MCF 10A (cell line): ENCODE measurements at places on chromosomes 2 and 18. TPM values are rescaled to one million over a fixed set of nuclear protein-coding genes. Genes with fewer than 3 reads are reported as not detected.

GRCh38 chr2:211429256-211429920, 873.0 kb downstream of the CPS1 start:
- peaks cover 10% of the 10 kb centered on the region for H3K27me3 ChIP-seq
- H3K4me3 ChIP-seq: no peak overlapping the region
- no peaks in the 10 kb centered on the region for H3K4me1 ChIP-seq
- no peak overlapping the region for H3K27ac ChIP-seq
- no peaks in the 10 kb centered on the region for H3K36me3 ChIP-seq
- DNase-seq: no peak

DNA sequence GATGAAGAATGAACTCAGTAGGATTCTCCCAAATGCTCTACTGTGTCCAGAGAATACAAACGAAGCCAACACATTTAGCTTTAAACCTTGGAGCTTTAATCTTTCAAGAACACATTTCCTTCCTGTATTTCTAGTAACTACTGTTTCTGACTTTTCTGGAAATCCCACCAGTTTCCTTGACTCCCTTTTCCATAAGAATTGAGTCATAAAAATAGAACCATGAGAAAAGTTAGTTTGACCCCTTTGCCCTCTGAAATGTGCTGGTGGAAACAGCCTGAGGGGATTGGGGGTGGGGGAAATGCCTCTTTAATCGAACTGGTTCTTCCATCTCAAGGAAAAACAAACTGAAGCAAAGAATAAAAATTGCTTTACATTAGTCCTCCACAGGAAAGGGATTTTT, 123.9 kb downstream of the TMEM17 start:
- no peak overlapping the region for H3K27ac ChIP-seq
- no peak for DNase-seq
- no peak overlapping the region for H3K4me3 ChIP-seq
- H3K36me3 ChIP-seq: peaks cover 5% of the 10 kb centered on the region

DNA sequence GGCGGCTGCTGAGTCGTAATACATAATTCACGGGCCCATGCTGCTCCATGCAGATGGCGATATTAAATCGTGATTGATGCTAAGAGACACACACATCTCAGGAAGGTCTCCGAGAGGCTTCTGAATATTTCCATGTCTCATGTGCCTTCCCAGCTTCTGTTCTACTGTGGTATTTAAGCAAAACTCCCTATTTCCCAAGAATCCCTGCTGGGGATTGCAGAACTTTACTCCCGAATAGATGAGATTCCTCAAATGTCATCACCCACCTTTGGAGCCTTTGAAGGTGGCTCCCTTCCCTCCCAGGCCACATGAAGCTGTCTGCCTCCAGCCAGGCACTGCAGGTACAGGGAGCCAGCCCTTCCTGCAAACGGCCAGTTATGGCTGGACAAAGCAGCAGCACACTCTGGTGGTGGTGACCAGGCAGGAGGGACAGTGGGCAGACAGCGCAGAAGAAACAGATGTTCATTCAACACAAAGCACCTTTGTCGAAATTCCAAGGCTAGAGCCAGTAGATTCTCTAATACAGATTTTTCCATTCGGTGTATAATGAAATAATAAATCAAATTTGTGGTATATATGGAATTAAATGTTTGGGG, 14.1 kb downstream of the NRP2 start:
- peaks cover 5% of the 10 kb centered on the region for H3K4me1 ChIP-seq
- no peaks in the 10 kb centered on the region for H3K27me3 ChIP-seq
- peaks cover 4% of the 10 kb centered on the region for H3K36me3 ChIP-seq
- DNase-seq: no peak
- no peak overlapping the region for H3K27ac ChIP-seq

DNA sequence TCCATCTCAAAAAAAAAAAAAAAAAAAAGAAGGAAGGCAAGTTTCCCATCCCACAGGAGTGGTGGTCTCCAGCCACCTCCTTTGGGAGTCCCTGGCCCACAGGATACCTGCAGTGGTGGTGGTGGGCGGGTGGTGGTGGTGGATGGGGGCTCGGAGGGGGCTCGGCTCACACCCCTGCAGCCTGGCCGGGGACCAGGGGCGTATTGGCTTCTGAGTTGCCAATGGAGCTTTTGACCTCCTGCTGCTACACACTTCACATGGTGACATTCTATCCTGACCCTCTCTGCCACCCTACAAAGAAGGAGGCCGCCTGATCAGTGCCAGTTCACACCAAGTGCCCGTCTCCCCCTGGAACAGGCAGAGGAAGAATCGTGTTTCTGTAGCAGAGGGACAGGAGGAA, 119.6 kb downstream of the NFATC1 start:
- H3K27ac ChIP-seq: no peak overlapping the region
- DNase-seq: no peak
- H3K4me3 ChIP-seq: no peak overlapping the region
- no peaks in the 10 kb centered on the region for H3K4me1 ChIP-seq
- H3K27me3 ChIP-seq: no peaks in the 10 kb centered on the region
- H3K36me3 ChIP-seq: no peaks in the 10 kb centered on the region

DNA sequence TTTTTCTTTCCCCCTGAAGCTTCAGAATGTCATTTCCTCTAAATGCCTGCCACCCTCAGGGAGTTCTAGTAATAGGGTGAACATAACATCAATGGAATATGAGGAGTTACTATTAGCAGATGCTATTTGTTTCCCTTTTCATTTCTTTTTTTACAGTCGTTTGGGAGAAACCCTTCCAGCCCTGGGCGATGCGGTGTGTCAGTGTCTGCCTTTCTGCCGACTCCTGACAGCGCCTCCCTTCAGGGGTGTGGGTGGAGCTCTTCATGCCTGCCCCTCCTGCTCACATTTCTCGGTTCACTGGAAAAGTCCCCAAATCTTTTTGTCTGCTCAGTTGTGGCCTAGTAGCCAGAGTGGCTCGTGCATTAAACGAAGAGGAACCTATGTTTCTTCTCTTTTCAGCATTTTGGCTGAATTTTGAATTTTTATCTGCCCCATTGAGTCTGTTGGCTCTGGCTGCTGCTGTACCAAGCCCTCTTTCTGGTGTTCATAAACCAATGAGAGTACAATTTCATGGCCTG, 72.3 kb downstream of the FMNL2 start:
- peak overlapping the region; percentile 55 for H3K27ac ChIP-seq
- peaks cover 12% of the 10 kb centered on the region for H3K36me3 ChIP-seq
- DNase-seq: peak; percentile 71
- peaks cover 77% of the 10 kb centered on the region for H3K4me1 ChIP-seq

GRCh38 chr2:236376566-236377244, 112.5 kb upstream of the ASB18 start:
- DNase-seq: no peak
- no peak overlapping the region for H3K27ac ChIP-seq
- H3K4me3 ChIP-seq: no peak overlapping the region
- peaks cover 13% of the 10 kb centered on the region for H3K27me3 ChIP-seq
- no peaks in the 10 kb centered on the region for H3K36me3 ChIP-seq
- H3K4me1 ChIP-seq: peaks cover 6% of the 10 kb centered on the region

- H3K27ac ChIP-seq: no peak overlapping the region
- H3K27me3 ChIP-seq: no peaks in the 10 kb centered on the region
- H3K36me3 ChIP-seq: no peaks in the 10 kb centered on the region
- peaks cover 14% of the 10 kb centered on the region for H3K4me1 ChIP-seq
- no peak for DNase-seq
- no peak overlapping the region for H3K4me3 ChIP-seq
These were observed 22.2 kb upstream of the YES1 start for GRCh38 chr18:834082-834720.

DNA sequence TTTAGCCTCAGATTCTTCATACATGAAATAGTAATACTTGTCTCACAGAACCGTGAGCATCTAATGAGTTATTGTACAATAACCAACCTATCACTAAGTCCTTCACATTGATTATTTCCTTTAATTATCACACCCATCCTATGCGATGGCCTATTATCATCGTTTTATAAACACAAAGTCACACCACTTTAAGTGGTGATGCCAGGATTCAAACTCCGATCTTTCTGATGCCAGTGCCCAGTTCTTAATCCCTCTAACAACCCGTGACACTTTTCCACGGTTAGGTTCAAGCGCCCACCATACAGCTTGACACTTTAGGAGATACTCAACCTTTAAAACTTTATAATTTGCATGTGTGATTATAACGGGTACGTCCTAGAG, 523 bp upstream of the ALMS1 start:
- H3K27ac ChIP-seq: peak overlapping the region; percentile 89
- DNase-seq: no peak
- H3K36me3 ChIP-seq: no peaks in the 10 kb centered on the region
- H3K4me3 ChIP-seq: peak overlapping the region; percentile 86
- H3K4me1 ChIP-seq: peaks cover 13% of the 10 kb centered on the region
- peaks cover 34% of the 10 kb centered on the region for H3K27me3 ChIP-seq

DNA sequence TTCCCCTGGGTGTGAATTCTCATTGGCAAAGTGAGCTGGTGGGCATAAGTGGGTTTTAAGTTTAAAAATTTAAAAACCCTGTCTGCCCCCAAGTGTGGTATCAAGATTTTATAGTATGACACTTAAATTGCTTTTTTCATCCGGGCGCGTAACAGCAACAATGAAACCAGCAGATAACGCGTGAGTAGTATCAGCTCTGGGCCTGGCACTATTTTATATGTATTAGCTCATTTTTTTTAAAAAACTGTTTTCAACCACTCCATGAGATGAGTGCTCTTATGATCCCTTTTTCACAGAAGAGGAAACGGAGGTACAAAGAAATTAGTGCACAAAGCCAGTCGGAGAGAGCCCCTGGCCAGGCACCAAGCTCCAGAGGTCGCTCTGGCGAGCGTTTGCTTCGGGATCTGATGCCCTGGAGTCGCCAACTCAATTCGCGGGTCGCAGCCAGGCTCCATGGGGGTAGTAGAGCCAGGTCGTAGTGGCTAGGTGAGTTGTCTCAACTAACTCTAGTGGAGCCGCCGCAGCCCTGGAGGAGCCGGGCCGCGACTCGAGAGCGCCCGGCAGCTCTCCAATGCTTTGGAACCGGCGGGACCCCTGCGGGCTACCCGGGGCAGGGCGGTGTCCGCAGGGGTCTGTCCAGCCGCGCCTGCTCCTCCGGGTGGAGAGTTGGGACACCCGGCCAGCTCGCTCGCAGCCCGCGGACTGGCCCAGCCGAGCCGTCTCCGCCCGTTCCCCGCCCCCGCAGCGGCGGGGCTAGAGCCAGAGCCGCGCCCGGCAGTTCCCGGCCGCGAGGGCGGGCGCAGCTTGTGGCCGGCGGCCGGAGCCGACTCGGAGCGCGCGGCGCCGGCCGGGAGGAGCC, at the start of gene IL1R1:
IL1R1 (plus strand) TSS at position 777 of the 859 bp plus-strand sequence. CDS start 14,979 bp downstream, outside the sequence.
- H3K4me3 ChIP-seq: peak within 1 kb of the TSS; percentile 81
- DNase-seq: peak; percentile 80
- no peaks in the 10 kb centered on the region for H3K27me3 ChIP-seq
- H3K4me1 ChIP-seq: no peaks in the 10 kb centered on the region
- H3K36me3 ChIP-seq: peaks cover 6% of the 10 kb centered on the region

DIS3L2 gene
- 32.6 and 47.4 TPM in 2 replicates for total RNA-seq

STPG4 gene
- 0.83 TPM in 1 of 2 replicates, not detected in the other for total RNA-seq

PIEZO2 gene
- total RNA-seq: 0.49 and 0.93 TPM in 2 replicates

CXCR1 gene
- 0.12 TPM in 1 of 2 replicates, not detected in the other for total RNA-seq

FSHR gene
- not detected in 2 replicates for total RNA-seq

COL3A1 gene
- total RNA-seq: not detected in 2 replicates

CD302 gene
- total RNA-seq: 0.12 and 0.21 TPM in 2 replicates
